Heart left ventricle (tissue), 16 donors: ENCODE measurements at places on chromosomes 5 and 9. TPM values are rescaled to one million over a fixed set of nuclear protein-coding genes. Genes with fewer than 3 reads are reported as not detected.

Gene MRPS2
- total RNA-seq = 39.9 TPM

Gene F2RL2
- total RNA-seq = 0.84 TPM

Gene ANKDD1B
- 0.61 TPM for total RNA-seq

Gene EGR1
- total RNA-seq = 30.0 TPM

Gene DNAI1
- 0.86 TPM for total RNA-seq

Gene PCDHB2
- total RNA-seq = 0.70 TPM

Gene PCDHB13
- 3.9 TPM for total RNA-seq

Gene TESK1
- 24.0 TPM for total RNA-seq

- DNase-seq = no peak
These were observed 42.8 kb downstream of the STK10 start for GRCh38 chr5:172144931-172145869.

DNA sequence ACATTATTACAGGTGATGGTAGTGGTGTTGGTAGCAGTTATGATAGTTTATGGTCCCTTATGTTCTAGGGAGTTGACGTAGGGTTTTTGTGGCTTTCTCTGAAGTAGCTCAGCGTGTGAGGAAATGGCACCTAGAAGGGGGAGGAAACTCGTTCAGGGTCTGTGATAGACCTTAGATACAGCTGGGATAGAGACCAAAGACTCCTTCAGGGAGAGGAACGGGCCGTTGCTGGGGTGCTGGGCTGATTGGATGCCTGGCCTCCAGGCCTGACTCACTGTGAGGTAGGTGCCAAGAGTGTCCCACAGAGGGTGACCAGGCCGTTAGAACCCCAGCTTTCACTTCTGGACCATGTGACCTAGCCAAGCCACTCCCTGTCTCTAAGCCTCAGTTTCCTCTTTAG lies 96.6 kb downstream of the DAB2IP start:
- DNase-seq = no peak

- no peak for DNase-seq
These were observed 80.7 kb downstream of the TSSK1B start for GRCh38 chr5:113354055-113354454.

GRCh38 chr5:149671544-149671943 lies 58.6 kb upstream of the PPARGC1B start:
- DNase-seq = no peak

DNA sequence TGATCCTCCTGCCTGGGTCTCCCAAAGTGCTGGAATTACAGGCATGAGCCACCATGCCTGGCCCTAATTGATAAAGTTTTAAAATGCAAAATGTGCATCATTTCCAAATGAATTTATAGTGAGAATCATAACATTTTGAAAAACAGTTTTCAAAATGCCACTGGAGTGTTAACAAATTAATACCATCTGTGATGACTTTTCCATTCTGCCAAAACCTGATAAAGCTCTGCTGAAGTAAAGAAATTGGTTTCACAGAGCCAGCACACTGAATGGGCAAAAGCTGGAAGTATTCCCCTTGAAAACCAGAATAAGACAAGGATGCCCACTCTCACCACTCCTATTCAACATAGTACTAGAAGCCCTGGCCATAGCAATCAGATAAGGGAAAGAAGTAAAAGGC lies 89.6 kb downstream of the MUSK start:
- no peak for DNase-seq

- DNase-seq = no peak
These were observed 44.9 kb downstream of the ZNF354A start for GRCh38 chr5:178685386-178686059.

DNA sequence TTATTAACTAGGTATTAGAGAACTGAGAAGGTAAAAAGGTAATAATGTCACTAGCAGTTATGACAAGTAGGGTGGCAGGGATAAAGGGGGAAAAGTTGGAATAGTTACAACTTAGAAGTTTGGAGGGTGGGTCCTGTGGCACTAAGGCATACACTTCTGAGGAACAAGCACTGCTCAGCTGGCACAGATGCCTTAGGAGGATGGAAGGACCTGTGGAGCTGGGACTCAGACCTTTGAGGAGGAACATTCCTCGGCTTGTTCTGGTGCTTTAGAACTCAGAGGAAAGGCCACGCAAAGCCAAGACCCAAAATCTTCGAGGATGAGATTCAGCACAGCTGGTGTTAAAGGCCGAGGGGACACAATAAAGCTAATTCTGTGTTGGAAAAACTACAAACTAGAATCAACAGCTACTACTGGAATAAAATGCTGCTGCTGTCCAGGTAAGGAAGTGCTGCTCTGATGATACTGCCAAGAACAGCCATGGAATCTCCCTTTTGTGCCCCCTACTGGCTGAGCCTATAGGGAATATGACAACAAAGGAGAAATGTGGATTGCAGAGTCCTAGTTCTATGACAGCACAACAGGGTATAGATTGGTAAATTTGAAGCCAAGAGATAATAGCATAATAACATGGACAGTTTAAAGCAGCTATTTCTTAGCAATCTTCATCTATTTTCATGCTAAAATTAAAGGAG lies 126.7 kb downstream of the SLC25A46 start:
- DNase-seq = no peak

DNA sequence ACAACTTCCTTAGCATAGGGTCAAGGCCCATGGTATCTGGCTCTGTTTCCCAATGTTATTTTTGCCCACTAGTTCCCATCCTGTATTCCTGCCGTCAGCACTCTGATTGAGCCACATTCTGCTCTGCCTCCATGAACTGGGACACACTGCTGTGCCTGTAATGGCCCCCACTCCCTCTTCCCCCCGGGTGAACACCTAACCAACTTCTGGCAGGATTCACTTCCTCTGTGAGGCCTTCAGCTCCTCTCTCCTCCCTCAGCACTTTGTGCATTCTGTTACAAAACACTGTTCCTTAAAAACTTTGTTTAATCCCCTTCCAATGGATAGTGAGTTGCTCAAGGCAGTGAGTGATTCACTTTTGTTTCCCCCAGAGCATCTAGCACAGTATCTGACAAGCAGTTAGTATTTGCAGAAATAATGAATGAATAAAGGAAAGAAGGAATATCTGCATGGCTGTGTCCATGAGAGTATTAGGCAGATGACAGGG lies 183.6 kb downstream of the EFNA5 start:
- no peak for DNase-seq

DNA sequence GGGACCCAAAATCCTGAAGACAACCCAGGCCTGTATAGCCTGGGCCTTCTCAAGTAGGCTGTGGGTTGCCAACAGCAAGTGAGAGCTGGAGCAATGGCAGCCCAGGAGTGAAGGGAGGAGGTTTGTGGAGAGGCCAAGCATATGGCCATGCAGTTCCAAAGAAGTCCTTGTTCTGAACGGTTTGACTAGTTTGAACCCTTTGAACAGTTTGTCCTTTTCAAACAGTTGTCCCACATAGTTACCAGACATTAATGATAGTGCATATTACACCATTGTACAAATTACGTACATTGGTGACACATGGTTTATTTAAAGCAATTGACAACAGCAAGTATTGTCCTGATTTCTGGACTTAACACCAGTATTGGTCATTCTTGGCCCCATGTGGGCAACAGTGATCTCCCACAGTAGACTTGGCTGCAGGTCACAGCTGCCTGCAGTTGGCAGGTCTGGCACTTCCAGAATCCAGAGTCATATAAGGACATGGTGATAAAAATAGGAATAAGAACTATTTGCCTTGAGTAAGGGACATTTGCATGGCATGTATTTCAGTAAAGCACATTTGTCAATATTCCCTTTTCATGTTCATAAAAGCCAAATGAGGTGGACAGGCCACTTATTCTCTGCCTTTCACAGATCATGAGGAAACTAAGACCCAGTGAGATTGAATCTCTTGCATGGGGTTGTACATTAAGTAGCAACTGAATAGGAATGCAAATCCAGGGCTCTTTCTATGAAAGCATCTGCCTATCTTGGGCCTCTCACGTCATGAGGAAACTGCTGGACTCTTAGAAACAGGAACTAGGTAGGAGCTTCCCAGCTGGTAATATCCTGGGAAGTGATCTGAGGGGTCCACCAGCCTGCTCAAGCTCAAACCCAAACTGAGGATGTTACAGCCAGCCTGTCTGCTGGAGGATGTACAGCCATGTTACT lies 30.3 kb downstream of the SLC25A48 start:
- DNase-seq = no peak

DNA sequence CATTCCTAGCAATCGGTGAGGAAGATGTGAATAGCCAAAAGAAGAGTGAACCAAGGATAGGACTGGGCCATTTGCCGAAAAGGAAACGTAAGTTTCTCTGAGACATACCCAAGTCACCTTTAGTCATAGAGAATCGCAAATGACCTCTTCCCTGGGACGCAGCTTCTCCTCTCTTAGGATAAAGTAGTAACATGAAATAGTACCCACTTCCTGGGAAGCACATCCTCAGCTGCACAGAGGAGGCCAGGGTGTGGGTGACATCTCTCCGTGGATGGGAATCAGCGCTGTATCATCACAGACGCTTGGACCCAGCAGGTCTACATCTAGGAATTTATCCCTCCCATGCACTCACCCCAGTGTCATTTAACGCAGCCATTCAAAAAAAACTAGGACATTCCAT lies 120.9 kb upstream of the PHYKPL start:
- DNase-seq = no peak

GRCh38 chr5:96199713-96200183 lies 233.3 kb downstream of the PCSK1 start:
- no peak for DNase-seq

- no peak for DNase-seq
These were observed 1.3 kb downstream of the GNG10 start for GRCh38 chr9:111662576-111663300.

DNA sequence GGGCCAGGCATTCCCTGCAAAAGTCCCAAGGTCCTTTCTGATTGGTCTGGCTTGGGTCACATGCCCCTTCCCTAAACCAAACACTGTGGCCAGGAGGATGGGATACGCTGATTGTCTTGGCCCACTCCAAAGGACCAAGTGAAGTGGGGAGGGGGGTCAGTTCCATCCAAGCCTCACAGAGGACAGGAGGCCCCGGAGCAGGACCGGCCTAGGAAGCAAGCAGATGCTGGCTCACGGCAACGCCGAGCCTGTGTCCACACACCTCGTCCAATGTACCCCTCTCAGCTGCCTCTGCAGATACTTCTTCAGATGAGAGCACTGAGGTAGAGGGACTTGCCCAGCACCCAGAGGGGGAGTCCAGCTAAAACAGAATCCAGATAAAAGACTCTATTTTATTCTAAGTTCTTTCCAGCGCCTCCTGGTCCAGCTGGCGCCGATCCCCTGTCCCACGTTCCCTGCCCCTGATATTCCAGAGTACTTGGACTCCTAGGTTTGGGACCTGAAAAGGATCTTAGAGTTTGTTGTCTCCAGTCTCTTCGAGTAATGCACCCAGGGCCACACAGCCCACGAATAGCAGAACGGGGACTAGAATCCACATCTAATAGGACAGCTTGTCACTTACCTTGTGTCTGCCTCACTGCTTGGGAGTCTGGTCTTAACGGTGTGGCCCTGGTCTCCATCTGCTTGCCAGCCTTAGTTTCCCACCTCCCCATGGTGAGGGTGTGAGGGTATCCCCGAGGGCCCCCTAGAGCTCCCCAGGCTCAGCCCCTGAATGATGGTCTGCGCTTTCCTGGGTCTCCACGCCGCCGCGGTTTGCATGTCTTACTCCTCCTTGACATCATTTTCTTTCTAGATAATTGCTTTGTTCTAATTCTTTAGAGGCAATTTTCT lies 72.4 kb upstream of the UNC5A start:
- no peak for DNase-seq

DNA sequence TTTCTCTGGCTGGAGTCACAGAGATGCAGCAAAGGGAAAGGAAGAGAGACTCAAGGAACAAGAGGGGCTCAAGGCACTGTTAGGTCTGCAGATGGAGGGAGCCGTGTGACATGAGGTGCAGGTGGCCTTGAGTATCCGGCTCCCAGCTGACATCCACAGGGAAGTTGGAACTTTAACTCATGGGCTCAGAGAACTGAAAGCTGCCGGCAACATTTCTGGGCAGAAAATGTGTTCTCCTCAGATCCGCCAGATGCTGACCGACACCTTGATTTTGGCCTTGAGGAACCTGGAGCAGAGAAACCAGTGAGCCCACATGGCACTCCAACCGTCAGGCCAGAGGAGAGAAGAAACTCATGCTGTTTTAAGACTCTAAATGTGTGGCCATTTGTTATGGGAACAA lies 258.1 kb upstream of the IRX2 start:
- DNase-seq = no peak
